ENCODE measurements at places on chromosomes 11 and 22.

DNA sequence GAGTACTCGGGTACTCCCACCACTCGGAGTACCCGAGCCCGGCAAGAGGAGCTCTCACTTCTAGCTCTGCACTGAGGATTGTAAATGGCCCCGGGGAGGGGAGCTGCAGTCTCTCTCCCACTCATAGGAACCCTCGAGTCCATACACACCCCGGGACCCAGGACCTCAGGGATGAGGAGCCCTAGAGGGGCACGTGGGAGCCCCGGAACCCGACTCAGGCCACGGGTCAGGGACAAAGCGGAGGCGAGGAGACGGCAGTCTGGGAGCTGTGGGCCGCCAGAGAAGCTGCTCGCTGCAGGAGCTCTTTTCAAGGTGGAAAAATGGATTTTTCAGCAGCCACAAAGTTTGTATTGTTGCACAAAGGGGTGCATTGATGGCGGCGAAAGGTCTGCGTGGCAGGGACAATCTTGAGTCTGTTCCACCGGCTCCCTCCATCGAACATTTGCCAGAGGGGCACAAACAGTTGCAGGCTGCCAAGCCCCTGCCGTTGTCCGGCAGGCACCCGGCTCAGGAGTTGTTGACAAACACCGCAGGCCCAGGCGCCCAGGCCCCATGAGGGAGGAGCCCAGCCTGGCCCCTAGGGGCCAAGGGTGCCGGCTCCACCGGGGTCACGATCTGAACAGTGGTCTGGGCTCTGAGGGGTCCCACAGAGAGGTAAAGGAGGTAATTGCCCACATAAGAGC lies 5.7 kb upstream of the FLI1 start:
- DNase-seq, result peak; percentile 56

DNA sequence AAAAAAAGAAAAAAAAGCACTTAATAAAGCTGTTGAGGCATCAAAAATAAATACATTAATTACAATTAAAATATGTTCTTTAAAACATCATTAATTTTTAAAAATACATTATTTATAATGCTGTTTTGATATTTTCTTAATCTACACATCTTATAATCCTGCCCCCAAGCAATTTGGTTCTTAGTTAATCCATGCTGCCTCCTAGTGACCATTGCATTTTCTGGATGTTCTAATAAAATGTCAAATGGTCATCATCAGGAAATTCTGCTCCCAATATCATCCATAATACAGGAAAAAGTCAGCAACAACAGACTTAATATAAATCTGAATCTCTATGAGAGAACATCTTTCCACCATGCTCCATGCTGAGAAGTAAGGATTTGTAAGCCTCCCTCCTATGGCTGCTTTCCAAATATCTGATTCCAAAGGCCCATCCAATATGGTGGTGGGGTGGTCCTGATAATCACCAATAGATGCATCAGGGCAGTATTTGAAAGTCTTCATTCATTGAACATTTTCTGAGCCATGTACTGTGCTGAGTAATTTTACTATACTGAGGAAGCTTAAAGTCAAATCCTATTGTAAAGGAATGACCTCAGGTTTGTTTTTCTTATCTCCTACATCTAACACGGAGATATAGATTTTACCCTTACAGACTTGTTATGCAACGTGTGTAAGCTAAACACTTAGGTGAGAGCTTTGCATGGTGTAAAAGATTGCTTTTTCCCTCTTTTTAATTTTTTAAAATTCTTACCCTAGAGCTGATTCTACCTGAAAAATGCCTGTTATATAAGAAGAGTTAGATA lies 124.7 kb upstream of the BMAL1 start:
- DNase-seq, result no peak

DNA sequence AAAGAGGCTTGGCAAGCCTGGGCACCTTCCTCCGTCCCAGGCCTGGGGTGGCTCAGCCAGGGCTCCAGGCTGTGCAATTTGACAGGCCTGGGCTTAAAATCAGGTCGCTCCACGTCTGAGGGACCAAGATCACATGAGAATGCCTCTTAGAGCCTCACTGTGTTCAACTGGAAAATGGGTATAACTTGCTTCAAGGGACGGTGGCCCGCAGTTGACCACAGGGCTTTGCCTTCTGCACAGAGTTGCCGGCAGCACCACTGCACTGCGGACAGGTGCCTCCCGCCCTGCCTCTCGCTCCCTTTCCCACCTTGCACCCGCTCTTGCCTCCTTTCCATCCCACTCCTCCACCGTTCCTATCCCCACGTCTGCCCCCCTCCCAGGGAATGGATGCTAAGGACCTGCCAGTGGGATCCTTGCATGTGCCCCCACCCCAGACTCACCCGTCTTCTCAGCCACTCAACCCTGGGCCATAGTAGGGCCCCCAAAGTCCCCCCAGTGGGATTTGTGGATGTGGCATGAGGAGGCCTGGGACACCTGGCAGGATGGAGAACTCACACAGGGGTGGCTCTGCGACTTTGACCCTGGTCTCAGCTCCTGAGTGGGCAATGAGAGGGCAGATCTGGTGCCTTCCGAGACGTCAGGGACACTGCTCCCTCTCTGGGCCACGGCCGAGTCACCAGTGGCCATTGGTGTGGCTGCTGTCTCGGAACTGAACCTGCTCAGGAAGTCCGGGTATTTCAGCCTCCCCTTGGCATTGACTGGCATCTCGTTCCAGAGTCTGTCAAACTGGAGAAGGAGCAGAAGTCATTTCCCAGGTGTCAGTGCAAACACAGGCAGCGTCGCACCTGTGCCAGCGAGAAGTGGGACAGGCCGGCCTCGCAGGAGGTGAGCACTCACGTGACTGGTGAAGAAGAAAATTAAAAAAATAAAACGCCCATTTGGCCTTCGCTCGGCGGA lies 128.0 kb downstream of the MPPED1 start:
- DNase-seq, result peak; percentile 32

DNA sequence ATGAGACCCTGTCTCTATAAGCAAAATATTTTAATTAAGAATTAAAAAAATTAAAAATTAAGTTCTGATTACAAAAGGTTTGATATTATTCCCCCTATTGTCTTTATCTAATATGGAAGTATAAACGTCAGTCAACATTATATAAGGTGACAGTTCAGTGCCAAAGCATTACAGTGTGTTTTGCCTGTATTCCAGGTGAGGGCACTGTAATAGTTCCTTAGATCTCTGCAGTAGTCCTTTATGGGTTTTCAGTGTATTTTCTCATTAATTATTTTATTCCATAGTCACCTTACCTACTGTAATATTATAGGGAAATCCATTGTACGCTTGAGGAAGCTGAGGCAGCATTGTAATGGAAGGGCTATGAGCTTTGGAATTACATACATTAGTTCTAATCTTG lies 33.0 kb downstream of the FAR1 start:
- no peak for DNase-seq

DNA sequence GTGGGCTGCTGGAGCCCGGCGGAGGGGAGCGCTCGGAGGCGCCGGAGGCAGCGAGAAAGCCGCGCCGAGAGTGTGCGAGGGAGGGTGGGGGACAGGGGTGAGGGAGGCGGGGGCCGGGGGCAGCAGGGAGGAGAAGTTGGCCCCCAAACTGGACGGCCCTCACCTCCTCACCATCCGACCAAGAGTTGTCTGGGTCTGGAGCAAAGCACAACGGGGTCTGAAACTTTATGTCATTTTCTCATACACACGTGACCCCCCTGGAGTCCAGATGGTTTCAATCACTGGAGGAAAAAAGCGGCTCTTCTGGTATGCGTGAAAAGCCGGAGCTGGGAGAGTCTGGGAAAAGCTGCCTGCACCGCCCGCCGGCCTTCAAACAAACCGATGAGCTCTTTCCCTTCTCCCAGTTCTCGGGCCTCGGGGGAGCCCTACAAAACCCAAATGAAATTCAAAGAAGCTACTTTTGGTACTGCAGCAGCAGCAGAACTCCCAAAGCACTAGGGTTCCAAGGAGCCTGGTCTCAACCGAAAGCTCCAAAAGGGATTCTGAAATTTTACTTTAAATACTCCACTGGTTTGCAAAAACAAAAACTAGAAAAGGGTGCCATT lies 39.7 kb upstream of the AKIP1 start:
- peak; percentile 82 for DNase-seq

- no peak for DNase-seq
Observed at GRCh38 chr11:71499125-71499524, 27.9 kb upstream of the KRTAP5-7 start.

- DNase-seq, result no peak
Observed at GRCh38 chr11:16975906-16976305, 38.3 kb downstream of the PLEKHA7 start.

DNA sequence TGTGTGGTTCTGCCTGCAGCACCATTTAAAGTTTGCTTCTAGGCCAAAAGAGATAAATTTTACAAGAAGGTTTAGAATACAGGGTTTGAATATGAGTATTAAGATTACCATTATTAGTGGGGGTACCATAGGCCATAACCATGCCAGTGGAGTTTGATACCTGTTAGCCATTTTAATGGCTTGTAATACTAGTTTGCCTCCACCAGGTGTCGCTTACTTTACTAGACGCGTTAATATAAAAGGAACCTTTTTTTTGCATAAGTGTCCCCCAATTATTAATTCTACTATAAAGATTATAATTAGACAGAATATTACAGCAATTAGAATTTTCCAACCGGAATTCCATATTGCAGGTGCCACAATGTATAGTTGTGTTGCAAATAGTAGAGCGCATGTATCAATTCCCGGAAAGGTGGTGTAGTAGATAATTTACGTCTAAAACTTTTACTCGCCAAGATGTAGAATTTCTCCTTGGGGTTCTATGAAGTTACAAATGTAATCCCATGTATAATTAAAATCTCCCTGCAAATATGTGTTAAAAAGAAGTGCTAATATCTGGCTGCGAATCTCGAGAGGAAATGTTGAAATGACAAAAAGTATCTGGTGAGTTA lies 16.1 kb downstream of the MS4A6E start:
- DNase-seq, result no peak

DNA sequence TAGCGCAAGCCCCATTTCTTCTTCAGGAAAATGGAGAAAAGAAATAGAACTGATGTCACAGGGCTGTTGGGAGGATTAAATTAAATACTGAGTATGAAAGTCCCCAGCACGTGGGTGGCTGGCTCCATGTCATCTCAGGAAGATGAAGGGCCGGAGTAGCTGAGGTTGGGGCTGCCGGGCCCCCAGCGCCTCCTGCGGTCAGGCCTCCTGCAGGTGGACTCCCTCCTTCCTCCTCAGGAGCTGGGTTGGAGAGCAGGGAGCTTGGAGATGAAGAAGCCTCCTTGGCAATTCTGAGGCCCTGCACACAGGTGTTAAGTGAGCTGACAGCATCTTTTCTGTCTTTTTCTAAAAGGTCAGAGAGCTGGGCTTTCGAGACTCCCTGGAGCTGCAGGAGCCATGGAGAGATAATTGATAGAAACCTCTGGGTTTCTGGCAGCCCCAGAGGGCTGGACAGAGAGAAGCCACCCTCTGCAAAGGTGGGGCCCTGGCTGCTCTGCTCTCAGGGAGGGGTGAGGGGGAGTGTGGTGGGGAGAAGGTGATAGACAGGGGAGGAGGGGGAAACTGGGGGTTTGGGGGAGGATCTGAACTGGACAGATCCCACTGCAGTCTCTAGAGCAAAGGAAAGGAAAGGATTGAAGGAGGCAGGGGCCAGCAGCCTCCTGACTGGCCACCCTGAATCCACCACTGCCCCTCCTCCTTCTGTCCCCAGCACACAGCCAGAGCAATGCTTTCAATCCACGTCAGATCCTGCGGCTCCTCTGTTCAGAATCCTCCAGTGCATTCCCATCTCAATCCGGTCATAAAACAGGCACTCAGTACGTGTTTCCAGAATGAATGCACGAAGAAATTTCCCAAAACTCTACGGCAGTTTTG lies 210.8 kb downstream of the CEP164 start:
- peak; percentile 60 for DNase-seq

DNA sequence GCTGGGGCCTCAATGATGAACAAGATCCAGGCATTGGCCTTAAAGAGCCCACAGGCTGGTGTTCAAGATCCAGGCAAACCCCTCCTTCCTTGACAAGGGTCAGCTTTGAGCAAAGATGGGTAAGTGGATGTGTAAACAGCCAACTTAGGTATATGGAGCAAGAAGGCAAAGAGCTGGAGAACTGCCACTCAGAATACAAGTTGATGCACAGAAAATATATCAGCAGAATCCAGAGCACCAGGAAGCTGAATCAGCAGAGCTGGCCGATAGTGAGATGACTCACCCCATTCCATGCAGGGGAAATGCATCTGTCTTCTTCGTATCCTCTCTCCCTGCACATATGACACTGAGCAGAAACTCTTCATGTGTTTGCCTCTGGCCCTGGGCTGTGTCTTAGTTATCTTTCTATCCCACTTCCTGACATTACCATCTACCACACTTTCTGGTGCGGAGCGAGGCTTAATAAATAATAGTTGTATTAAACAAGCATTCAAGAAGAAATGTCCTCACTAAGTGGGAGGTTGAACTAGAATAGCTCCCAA lies 57.8 kb downstream of the ENDOD1 start:
- DNase-seq, result no peak

DNA sequence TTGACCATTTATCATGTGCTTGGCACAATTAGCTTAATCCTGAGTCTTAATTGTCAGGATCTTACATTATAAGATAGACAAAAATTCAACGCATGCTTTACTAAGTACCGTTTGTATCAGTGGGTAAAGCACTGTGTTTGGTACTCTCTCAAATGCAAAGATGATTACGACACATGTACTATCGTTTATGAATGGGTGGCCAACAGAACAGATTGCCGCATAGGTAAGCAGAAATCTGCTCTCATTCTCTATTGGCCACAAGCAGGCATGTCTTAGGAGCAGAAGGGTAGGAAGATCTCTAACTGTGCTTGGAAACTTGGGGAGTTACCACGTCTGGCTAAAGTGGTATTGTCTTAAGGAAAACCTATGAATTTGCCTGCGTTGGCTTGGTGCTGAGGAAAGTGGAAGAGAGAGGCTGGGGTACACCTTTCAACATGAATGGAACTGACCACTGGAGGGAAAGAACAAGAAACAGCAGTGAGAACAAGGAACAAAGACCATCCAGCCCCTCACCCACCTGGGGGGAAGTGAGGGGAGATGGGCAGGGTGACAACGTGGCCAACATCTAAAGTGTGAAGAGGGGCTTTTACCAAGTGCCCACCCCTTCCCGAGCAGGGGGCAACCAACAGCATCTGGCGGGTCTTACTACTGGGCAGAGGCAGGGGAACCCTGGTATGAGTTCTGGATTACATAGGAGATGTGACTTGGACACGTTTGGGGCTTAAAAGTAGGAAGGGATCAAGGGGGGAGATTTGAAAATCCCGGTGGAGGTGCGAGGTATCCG lies 1.0 kb upstream of the TUBA8 start:
- no peak for DNase-seq

- no peak for DNase-seq
Observed at GRCh38 chr22:41899110-41899509, 15.8 kb downstream of the SHISA8 start.

DNA sequence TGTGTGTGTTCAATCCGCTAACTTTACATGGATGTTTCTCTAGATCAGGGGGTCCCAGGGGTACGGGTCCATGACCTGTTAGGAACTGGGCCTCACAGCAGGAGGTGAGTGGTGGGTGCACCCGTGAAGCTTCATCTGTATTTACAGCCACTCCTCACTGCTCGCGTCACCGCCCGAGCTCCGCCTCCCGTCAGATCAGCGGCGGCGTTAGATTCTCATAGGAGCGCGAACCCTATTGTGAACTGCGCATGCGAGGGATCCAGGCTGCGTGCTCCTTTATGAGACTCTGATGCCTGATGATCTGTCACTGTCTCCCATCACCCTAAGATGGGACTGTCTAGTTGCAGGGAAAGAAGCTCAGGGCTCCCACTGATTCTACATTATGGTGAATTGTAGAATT lies 31.9 kb downstream of the MRGPRD start:
- no peak for DNase-seq
